ENCODE measurements at places on chromosomes 5 and 9.

GRCh38 chr5:131323378-131323777, 59.5 kb downstream of the CDC42SE2 start:
- no peak for DNase-seq

- DNase-seq: no peak
Observed at GRCh38 chr5:107074996-107075395, 595.7 kb downstream of the EFNA5 start.

- peak; percentile 69 for DNase-seq
Observed at GRCh38 chr5:149605998-149606724, 24.9 kb downstream of the ARHGEF37 start.

GRCh38 chr5:8019719-8020218, 150.8 kb downstream of the MTRR start:
- DNase-seq: no peak

- DNase-seq: no peak
Observed at GRCh38 chr5:104736073-104736472, 1173.5 kb upstream of the NUDT12 start.
